EH (cell line): ENCODE measurements at places on chromosomes 12 and 14.
A peak's percentile ranks its signal among the peaks of the same experiment; 100 is the strongest.

DNA sequence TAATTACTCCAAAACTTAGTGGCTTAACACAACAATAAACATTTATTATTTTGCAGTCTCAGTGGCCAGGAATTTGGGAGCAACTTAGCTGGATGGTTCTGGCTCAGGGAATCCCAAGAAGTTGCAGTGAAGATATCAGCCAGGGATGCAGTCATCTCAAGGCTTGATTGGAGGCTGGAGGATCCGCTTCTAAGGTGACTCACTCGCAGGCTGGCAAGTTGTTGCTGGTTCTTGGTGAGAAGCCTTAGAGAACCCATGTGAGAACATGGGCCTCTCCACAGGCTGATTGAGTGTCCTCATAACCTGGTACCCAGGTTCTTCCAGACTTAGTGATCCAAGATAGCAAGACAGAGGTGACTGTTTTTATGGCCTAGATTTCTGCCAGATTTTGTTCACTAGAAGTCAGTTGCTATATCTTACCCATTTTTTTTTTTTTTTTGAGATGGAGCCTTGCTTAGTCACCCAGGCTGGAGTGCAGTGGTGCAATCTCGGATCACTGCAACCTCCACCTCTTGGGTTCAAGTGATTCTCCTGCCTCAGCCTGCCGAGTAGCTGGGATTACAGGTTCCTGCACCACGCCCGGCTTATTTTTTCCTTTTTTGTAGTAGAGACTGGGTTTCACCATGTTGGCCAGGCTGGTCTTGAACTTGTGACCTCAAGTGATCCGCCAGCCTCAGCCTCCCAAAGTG, 32.5 kb downstream of the BRMS1L start:
- peak; percentile 71 for DNase-seq

DNA sequence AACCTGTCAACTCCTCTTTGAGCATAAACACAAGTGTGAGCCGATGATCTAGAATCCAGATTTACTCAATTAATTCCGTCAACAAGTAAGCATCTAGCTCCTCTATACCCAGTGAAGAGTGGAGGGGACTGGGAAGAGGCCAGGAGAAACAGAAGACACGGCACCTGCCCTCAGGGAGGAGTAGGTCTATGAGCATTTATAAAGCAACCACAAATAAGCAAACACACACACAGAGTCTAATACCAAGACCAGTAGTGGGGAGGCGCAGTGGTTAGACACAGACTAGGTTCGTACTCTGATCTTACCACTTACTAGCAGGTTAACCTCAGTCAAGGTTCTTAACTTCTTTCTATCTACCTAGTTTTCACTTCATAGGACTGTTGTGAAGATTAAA, 5.9 kb upstream of the FOXN3 start:
- no peak for DNase-seq

- DNase-seq: no peak
Measured at GRCh38 chr12:8644345-8645248, 18.0 kb downstream of the MFAP5 start.

- no peak for DNase-seq
Measured at GRCh38 chr12:92404259-92404894, 258.7 kb upstream of the BTG1 start.

DNA sequence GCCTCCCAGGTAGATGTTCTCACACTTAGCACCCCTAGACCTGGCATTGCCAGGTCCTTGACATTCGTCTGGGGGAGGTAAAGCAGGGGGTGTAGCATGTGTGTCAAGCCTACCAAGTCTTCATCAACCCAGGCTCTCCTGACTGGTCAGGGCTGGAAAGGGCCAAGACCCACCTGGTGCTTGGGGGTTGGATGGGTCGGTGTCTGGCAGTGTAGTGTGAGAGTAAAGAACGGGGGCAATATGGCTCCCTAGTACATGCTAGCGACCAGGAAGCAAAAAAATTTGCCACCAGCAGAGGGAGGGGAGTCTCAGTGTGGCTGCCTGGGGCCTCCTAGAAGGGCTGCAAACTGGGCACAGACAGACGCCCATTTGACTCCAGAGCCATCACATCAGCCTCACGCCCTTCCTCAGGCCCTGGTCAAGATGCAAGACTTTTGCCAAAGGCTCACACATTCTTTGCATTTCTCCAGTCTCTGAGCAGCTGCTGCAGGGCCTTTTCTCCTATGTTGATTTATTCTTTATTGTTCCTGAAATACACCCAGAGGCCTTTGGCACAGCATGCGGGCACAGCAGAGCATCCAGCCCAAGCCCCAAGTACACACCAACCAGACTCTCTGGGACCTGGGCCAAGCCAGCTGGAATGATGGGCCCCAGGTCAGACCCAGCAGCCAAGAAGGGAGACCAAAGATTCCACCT, 38.3 kb upstream of the PNMA1 start:
- DNase-seq: peak; percentile 93

GRCh38 chr14:63726499-63726898, 1.4 kb downstream of the SGPP1 start:
- no peak for DNase-seq
